ENCODE measurements at places on chromosomes 1 and 21. TPM values are rescaled to one million over a fixed set of nuclear protein-coding genes. Genes with fewer than 3 reads are reported as not detected.

Gene CADM3
- total RNA-seq, result not detected

GRCh38 chr1:58883888-58884482 lies 100.1 kb upstream of the JUN start:
- H3K4me3 ChIP-seq, result no peak overlapping the region
- peaks cover 35% of the 10 kb centered on the region for H3K4me1 ChIP-seq
- H3K27ac ChIP-seq, result no peak overlapping the region
- DNase-seq, result no peak

GRCh38 chr1:119011706-119012105 lies 23.6 kb upstream of the TBX15 start:
- H3K4me1 ChIP-seq, result peaks cover 10% of the 10 kb centered on the region
- peaks cover 43% of the 10 kb centered on the region for H3K27me3 ChIP-seq
- H3K4me3 ChIP-seq, result no peak overlapping the region
- no peak overlapping the region for H3K27ac ChIP-seq
- no peak for DNase-seq

- H3K27me3 ChIP-seq, result no peaks in the 10 kb centered on the region
- H3K4me1 ChIP-seq, result peaks cover 34% of the 10 kb centered on the region
- peaks cover 13% of the 10 kb centered on the region for H3K36me3 ChIP-seq
- H3K4me3 ChIP-seq, result peak overlapping the region; percentile 82
These were observed 694 bp downstream of the TMEM167B start for GRCh38 chr1:109091078-109091838.

- no peak for DNase-seq
- H3K4me1 ChIP-seq, result no peaks in the 10 kb centered on the region
- H3K36me3 ChIP-seq, result peaks cover 29% of the 10 kb centered on the region
- no peak overlapping the region for H3K4me3 ChIP-seq
- H3K27ac ChIP-seq, result no peak overlapping the region
- no peaks in the 10 kb centered on the region for H3K27me3 ChIP-seq
These were observed 19.5 kb downstream of the PAFAH2 start for GRCh38 chr1:25978403-25978802.

Gene C1QB
- total RNA-seq, result not detected

- peaks cover 6% of the 10 kb centered on the region for H3K4me1 ChIP-seq
- no peak overlapping the region for H3K27ac ChIP-seq
- H3K36me3 ChIP-seq, result no peaks in the 10 kb centered on the region
- DNase-seq, result no peak
These were observed 36.4 kb downstream of the TTC39A start for GRCh38 chr1:51293898-51294515.

Gene MCL1
- 235 TPM for total RNA-seq

- no peaks in the 10 kb centered on the region for H3K36me3 ChIP-seq
- no peaks in the 10 kb centered on the region for H3K4me1 ChIP-seq
- H3K27ac ChIP-seq, result no peak overlapping the region
- no peak overlapping the region for H3K4me3 ChIP-seq
- DNase-seq, result no peak
These were observed 145.0 kb downstream of the ATG4C start for GRCh38 chr1:62928885-62929284.

GRCh38 chr1:71882226-71882625 lies 400.1 kb downstream of the NEGR1 start:
- DNase-seq, result no peak
- H3K4me3 ChIP-seq, result no peak overlapping the region
- no peaks in the 10 kb centered on the region for H3K27me3 ChIP-seq
- H3K36me3 ChIP-seq, result no peaks in the 10 kb centered on the region

- DNase-seq, result no peak
- no peak overlapping the region for H3K4me3 ChIP-seq
- peaks cover under 1% of the 10 kb centered on the region for H3K27me3 ChIP-seq
- no peaks in the 10 kb centered on the region for H3K4me1 ChIP-seq
These were observed 226.1 kb downstream of the ASTN1 start for GRCh38 chr1:176938375-176938774.

DNA sequence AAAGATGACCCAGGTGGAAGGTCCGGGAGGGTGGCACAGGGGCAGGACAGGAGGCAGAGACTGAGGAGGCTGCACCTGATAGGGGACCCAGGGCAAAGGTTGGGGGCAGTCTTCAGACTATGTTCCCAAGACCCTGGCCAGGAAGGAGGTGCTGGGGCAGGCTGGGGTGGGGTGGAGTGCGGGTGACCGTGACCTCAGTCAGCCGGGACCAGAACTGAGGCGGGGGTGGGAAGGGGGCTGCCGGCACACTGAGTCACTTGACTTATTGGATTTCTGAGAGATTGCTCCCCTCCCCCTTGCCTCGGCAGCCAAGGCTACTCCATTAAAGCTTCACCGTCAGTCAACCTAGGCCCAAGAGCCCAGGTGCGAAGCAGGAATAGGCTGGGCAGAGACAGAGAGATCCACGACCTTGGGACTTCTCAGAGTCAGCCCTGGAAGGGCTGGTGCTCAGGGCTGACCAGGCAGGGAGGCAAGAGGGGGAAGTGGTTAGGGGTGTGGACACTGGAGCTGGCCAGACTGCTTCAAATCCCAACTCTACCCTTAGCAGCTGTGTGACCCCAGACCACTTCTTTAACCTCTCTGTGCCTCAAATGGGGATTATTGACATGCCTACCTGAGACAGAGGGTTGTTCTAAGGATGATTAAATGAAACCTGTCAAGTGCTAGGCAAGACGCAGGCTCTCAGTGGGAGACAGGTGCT lies 47.9 kb upstream of the LAPTM5 start:
- no peak overlapping the region for H3K4me3 ChIP-seq
- H3K4me1 ChIP-seq, result peaks cover 3% of the 10 kb centered on the region
- no peak overlapping the region for H3K27ac ChIP-seq

DNA sequence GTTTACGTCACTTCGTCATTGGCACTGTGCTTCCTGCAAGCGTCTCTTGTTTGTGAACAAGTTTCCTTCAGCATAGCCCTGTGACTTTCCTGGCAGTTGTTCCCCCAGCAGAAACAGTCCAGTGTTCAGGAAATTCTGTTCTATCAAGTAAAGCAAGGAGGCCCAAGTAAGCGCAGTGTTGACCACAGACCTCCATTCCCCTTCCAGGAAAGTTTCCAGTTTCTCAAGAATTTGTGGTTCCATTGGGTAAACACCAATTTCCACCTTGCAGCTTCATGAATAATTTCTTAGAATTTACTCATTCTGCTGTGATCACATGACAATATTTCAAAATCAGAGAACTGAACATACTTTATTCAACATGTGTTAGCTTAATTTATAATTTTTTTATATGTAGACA lies 88.5 kb upstream of the ETV3 start:
- H3K27ac ChIP-seq, result no peak overlapping the region
- H3K4me3 ChIP-seq, result no peak overlapping the region
- H3K4me1 ChIP-seq, result no peaks in the 10 kb centered on the region

- no peaks in the 10 kb centered on the region for H3K36me3 ChIP-seq
- no peak overlapping the region for H3K27ac ChIP-seq
These were observed 72.3 kb downstream of the HUNK start for GRCh38 chr21:31945141-31945540.

GRCh38 chr1:26677306-26678115 lies 18.3 kb upstream of the ARID1A start:
- no peak overlapping the region for H3K4me3 ChIP-seq
- no peaks in the 10 kb centered on the region for H3K36me3 ChIP-seq
- peak; percentile 84 for DNase-seq
- H3K27me3 ChIP-seq, result no peaks in the 10 kb centered on the region
- peaks cover 16% of the 10 kb centered on the region for H3K4me1 ChIP-seq
- peak overlapping the region; percentile 21 for H3K27ac ChIP-seq

All from activated naive CD4-positive, alpha-beta T cell treated with anti-CD3 and anti-CD28 coated beads for 36 hours (primary cell).